Mesenchymal stem cell (in vitro differentiated cells and primary cell): ENCODE measurements at places on chromosomes 7 and 10.

GRCh38 chr7:46937826-46938225 is 644.1 kb downstream of the TNS3 start:
- H3K27me3 ChIP-seq: no peaks in the 10 kb centered on the region
- H3K4me1 ChIP-seq: no peaks in the 10 kb centered on the region
- H3K4me3 ChIP-seq: no peak overlapping the region
- no peak overlapping the region for H3K27ac ChIP-seq

- H3K4me1 ChIP-seq: no peaks in the 10 kb centered on the region
- H3K27ac ChIP-seq: no peak overlapping the region
- H3K4me3 ChIP-seq: no peak overlapping the region
- H3K36me3 ChIP-seq: no peaks in the 10 kb centered on the region
- H3K27me3 ChIP-seq: no peaks in the 10 kb centered on the region
Observed at GRCh38 chr7:111026343-111026742, 64.6 kb upstream of the LRRN3 start.

DNA sequence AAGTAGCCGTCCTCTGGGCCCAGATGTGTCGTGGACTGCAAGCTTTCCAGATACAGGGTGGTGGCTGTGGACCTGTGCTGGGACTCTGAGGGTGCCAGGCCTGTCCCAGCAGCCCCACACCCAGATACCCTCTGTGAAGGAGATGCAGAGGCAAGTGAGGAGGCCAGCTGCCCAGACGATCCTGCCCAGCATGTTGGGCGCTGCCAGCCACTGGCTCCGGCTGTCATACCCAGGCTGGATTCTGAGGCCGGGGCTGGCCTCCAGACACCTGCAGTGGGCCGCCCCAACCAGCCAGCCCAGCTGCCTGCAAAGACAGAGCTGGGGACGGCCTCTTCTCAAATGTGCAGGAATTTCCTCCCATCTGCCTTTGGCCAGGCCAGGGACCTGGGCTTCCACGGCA is 39.1 kb upstream of the EBF3 start:
- no peaks in the 10 kb centered on the region for H3K36me3 ChIP-seq
- no peak overlapping the region for H3K4me3 ChIP-seq
- H3K27ac ChIP-seq: no peak overlapping the region
- no peaks in the 10 kb centered on the region for H3K4me1 ChIP-seq

DNA sequence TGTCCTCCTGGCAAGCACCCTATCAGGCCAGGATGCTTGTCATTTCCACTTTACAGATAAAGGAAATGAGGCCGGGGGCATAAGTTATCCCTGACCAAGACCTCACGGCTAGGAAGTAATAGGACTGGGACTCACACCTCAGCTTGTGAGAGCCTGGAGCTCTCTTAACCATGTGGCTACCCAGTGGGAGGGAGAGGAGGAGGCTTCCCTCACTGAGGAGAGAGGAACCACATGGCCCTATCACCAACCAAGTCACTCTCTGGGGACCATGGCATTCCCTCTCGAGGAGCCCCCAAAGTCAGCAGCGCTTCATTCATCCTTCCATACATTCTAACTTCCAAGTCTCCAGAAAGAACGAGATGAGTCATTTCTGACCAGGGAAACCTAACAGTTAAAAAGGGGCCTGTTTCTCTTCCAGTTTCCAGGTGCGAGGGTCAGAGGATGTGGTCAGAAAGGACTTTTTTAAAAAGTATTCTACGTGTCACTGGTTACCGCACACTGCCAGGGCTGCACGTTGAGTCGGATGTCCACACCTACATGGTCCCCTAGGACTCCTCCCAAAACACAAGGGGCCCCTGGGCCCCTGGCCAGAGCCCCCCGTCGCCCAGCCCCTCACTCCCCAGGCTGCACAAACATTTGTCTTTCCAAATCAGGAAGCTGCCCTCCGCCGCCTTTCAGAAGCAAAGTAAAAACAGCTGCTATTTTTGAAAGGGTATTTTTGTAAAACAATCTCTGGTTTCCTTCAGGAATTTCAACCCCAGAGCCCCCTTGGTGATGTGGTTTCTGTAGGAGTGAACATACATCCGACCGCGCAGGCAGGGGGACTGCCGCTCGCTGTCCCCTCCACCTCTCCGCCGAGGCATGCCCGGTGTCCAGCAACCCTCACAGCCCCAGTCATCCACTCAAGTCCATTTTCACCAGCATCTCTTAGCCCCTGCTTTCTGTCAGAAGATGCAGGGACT is 128.2 kb upstream of the CHST15 start:
- DNase-seq: peak; percentile 71
- H3K36me3 ChIP-seq: no peaks in the 10 kb centered on the region
- H3K4me3 ChIP-seq: no peak overlapping the region
- peaks cover 35% of the 10 kb centered on the region for H3K4me1 ChIP-seq

- no peaks in the 10 kb centered on the region for H3K36me3 ChIP-seq
- H3K27ac ChIP-seq: no peak overlapping the region
- no peaks in the 10 kb centered on the region for H3K27me3 ChIP-seq
- no peaks in the 10 kb centered on the region for H3K4me1 ChIP-seq
- no peak for DNase-seq
Observed at GRCh38 chr10:42491001-42491592, 147.3 kb downstream of the ZNF33B start.

DNA sequence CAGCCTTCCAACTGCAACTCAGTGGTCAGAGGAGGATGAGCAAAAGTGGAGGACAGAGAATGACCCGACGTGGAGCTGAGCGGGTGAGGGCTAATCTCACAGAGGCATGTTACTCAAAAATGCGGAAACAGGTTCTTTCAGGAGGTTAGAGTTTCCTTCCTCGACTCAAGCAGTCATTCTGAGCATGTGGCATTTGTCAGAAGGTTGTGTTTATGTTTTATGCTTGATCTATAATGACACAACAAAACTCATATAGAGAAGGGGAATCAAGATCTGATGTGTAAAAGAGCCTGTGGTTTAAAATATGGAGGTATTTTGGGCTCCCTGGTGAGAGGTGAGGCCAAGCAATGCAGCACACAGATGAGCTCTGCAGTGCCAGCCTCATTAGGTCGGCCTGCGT is 311.4 kb downstream of the ADARB2 start:
- no peak overlapping the region for H3K4me3 ChIP-seq
- H3K4me1 ChIP-seq: peaks cover 3% of the 10 kb centered on the region
- H3K36me3 ChIP-seq: no peaks in the 10 kb centered on the region
- DNase-seq: no peak
- peaks cover 12% of the 10 kb centered on the region for H3K27me3 ChIP-seq
- no peak overlapping the region for H3K27ac ChIP-seq

DNA sequence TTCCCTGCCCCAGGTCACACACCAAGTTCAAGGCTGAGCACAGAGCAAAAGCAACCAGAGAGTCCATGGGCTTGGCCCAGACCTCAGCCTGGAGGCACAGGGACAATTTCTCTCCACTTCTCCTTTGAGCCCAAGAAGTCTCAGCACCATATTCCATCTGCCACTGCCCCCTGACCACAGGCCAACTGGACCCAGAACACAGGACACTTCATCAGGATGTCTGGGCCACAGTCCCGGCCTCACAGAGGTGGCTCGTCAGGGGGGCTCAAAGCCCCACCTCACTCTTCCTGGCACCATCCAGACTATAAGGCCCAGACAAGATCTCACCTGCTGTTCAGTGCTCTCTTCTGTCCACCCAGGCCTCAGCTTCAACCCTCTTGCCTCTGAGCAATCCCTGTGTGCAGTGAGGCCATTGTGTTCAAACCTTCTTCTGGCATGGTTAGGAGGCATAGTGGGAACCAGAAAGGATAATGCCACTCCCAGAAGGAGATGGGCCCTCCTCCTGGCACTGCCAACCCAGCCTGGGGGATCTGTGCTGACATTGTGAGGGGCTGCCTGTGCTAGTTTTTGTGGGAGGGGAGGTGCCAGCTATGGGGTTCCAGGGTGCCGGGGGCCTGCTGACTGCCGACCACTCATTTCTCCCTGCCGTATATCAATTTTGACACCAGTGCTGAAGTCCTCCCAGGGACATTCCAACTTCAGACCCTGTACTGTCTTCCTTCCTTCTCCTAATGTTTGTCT is 49.7 kb upstream of the ANTXRL start:
- peaks cover 45% of the 10 kb centered on the region for H3K27me3 ChIP-seq
- peaks cover 2% of the 10 kb centered on the region for H3K4me1 ChIP-seq
- DNase-seq: no peak
- H3K36me3 ChIP-seq: no peaks in the 10 kb centered on the region
- no peak overlapping the region for H3K4me3 ChIP-seq

GRCh38 chr10:54940418-54940817 is 139.4 kb upstream of the PCDH15 start:
- no peaks in the 10 kb centered on the region for H3K27me3 ChIP-seq
- H3K36me3 ChIP-seq: no peaks in the 10 kb centered on the region
- DNase-seq: no peak
- H3K4me1 ChIP-seq: no peaks in the 10 kb centered on the region
- H3K4me3 ChIP-seq: no peak overlapping the region

GRCh38 chr7:84812021-84812420 is 374.8 kb downstream of the SEMA3D start:
- no peaks in the 10 kb centered on the region for H3K27me3 ChIP-seq
- DNase-seq: no peak
- no peaks in the 10 kb centered on the region for H3K36me3 ChIP-seq
- H3K4me3 ChIP-seq: no peak overlapping the region
- H3K27ac ChIP-seq: no peak overlapping the region

DNA sequence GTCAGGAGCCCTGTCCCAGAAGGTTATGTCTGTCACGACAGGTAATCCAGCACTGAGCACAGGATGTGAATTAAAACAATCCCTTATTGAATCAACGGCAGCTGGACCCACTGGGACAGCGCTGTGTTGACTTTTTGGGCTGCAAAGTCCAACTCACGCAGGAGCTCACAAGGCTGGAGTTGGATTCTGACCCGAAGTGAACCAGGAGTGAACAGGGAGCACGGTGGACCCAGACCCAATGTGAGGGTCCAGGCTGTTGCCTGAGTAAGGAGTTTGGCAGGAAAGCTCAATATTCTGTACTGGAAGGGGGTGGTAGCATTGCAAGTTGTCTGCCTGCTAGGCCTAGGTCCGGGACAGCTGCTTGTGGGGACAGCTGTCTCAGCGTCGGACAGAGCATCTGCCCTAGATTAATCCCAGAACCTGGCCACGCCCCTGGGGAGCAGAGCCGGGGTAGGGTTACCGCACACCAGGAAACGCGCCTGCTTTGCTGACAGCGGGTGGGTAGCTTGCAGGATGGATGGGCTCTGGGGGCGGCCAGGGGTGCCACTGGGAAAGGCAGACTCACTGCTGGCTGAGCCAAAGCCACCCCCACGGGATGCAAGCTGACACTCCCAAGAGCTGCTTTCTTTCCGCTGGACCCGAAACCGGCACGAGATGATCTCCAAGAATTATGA is 24.0 kb downstream of the COL26A1 start:
- H3K4me3 ChIP-seq: no peak overlapping the region
- H3K27me3 ChIP-seq: peaks cover 20% of the 10 kb centered on the region
- DNase-seq: peak; percentile 8

DNA sequence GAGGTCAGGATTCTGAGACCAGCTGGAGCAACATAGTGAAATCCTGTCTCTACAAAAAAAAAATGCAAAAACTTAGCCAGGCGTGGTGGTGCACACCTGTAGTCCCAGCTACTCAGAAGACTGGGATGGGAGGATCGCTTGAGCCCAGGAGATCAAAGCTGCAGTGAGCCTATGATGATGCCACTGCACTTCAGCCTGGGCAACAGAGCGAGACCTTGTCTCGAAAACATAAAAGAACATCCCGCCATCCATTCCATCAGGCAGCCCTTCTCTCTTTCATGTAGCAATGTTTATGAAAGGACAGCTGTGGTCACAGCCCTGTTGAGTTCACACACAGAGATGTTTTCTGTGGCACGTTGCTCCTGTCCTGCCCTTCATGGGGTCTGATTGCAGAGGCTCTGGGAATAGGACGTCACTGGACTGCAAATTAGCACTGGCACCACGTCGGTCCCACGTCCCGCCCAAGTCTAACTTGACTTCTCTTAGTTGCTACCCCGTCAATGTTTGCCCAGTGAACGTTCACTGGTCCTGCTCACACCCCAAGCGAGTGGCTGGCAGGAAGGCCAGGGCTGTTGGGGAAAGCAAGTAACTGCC is 64.5 kb upstream of the MYL10 start:
- H3K4me3 ChIP-seq: no peak overlapping the region
- no peaks in the 10 kb centered on the region for H3K36me3 ChIP-seq
- DNase-seq: no peak
- peaks cover 15% of the 10 kb centered on the region for H3K4me1 ChIP-seq
- H3K27ac ChIP-seq: no peak overlapping the region

DNA sequence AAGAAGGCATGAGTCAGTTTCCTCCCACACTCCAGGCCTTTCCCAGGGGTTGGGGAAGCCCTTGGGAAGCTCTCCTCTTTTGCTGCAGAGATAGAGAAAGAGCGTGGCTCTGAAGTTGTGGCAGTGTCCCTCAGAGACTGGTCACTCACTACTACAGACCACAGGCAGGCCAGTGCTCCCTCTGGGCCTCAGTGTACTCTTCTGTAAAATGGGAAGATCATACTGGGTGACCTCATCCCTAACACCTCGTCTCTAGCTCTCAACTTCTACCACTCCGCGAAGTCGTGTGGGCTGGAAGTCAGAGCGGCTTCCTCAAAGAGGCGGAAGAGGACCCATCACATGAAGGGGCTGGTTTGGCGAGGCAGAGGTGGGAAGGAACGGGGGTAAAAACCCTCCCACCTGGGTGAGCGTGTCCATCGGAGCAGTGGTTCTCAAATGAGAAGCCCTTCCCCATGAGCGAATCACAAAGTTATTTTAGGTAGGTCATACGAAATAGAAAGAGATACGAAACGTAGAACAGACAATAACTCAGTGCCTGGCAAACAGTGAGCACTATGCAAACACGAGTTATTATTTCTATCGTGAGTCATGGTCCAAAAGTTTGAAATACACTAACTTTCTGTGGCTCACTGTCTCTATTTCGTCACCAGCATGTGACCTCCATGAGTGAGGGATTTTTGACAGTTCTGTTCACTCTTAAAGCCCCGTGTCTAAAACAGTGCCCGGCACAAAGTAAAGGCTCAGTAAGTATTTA is 32.7 kb downstream of the PRKAG2 start:
- peaks cover 3% of the 10 kb centered on the region for H3K27me3 ChIP-seq
- peaks cover 7% of the 10 kb centered on the region for H3K4me1 ChIP-seq
- no peak for DNase-seq
- H3K4me3 ChIP-seq: peak overlapping the region; percentile 17

DNA sequence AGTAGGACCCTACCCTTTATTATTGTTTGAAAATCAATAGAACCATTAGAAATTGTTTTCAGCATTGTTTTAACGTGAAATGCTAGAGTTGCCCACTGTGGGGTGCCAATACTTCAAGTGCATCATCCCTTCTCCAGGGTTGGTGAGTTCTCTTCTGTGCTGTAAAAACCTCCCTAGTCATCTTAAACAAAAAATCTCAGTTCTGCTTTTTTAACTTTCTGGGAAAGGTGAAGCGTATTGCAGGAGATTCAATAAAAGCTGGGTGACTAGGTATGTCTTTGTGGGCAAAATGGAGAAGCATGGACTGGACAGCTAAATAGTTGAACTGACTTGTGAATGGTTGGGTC is 699.1 kb downstream of the SUGCT start:
- H3K36me3 ChIP-seq: no peaks in the 10 kb centered on the region
- H3K4me1 ChIP-seq: no peaks in the 10 kb centered on the region
- peak; percentile 29 for DNase-seq
- H3K4me3 ChIP-seq: no peak overlapping the region
- no peak overlapping the region for H3K27ac ChIP-seq

GRCh38 chr10:86393362-86393761 is 26.8 kb upstream of the GRID1 start:
- no peak overlapping the region for H3K27ac ChIP-seq
- no peak for DNase-seq
- no peaks in the 10 kb centered on the region for H3K36me3 ChIP-seq
- H3K4me1 ChIP-seq: peaks cover 9% of the 10 kb centered on the region
- peaks cover 40% of the 10 kb centered on the region for H3K27me3 ChIP-seq
